ENCODE measurements at places on chromosomes 5 and 9.

- DNase-seq, result no peak
These were observed 85.5 kb downstream of the TEK start for GRCh38 chr9:27194401-27195091.

DNA sequence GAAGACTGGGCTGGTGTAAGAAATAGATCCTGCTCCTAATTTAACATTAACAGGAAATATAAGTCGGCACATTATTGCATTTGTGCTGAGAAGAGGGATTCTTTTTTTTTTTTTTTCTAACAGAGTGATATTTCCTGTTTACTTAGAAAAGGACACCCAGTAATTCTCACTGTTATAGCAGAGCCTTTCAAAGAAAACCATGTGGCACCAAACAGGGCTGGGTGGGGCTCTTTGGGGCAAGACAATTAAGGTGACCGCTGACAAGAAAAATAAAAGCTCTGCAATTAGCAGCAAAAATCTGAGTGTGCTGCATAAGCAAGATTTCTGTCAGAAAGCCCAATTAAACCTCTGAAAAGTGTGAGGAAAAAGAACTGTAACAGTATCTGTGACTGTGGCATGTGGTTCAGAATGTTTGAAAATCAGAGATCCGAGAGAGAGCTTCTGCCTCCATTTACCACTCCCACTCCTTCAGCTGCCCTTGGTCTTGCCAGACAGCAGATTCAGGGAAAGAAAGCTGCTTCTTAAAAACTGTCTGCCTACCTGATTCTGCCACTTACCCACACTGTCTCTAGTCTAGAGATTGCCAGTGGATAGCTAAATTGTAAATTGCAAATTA lies 77.1 kb upstream of the IQGAP2 start:
- no peak for DNase-seq

GRCh38 chr5:68116868-68117411 lies 98.6 kb upstream of the PIK3R1 start:
- no peak for DNase-seq

DNA sequence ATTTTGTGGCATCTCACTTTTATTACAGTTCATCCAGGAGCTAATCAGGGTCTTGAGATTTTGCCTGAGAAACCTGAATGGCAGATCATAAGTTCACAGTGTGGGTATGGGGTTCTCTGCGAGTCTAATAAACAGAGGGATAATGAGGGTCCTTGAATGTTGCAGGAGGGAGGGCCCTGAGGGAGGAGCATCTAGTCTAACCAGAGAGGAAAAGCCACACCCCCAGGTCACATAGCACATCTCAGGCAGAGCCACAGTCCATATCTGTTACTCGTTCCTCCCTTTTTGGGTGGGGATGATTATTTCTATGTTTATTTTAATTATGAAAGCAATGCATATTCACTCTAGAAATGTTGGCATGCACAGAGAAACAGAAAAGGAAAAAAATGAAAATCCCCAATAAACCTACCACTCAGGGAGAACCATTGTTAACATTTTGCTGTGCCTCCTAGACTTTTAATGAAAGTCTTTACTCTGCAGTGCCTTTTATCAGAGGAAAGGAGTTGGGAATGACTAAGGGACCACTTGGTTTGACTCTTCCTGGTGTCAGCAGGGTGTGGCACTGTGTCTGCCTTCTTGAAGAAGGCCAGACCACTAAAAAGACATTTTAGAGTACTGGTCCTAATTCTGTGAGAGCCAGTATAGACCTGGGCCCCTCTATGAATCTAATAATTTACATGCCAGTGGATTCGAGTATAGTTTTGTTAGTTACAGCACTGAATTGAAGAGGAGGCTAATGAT lies 2.8 kb downstream of the GALNT12 start:
- DNase-seq, result no peak

DNA sequence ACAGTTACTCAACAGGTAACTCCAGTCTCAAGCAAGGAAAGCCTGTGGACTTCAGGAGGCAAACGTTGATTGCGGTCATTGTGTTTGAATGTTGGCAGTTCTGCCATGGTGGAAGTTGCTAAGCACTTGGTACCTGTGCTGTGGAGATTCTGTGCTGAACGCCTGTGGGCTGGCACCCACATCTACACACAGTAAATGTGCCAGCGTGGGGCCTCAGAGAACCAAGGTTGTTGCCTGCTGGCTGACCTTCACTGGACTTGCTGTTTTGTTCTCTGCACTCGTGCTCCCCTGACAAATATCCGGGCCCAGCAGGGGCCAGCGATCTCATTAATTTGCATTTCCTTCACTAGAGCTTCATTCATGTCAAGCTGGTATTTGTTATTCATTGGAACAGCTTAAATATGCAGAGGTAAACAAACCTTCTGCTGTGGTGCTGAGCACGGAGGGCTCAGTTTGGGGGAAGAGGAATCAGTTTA lies 141.8 kb downstream of the PRKACG start:
- no peak for DNase-seq

GRCh38 chr5:96509316-96509715 lies 76.3 kb upstream of the PCSK1 start:
- no peak for DNase-seq

DNA sequence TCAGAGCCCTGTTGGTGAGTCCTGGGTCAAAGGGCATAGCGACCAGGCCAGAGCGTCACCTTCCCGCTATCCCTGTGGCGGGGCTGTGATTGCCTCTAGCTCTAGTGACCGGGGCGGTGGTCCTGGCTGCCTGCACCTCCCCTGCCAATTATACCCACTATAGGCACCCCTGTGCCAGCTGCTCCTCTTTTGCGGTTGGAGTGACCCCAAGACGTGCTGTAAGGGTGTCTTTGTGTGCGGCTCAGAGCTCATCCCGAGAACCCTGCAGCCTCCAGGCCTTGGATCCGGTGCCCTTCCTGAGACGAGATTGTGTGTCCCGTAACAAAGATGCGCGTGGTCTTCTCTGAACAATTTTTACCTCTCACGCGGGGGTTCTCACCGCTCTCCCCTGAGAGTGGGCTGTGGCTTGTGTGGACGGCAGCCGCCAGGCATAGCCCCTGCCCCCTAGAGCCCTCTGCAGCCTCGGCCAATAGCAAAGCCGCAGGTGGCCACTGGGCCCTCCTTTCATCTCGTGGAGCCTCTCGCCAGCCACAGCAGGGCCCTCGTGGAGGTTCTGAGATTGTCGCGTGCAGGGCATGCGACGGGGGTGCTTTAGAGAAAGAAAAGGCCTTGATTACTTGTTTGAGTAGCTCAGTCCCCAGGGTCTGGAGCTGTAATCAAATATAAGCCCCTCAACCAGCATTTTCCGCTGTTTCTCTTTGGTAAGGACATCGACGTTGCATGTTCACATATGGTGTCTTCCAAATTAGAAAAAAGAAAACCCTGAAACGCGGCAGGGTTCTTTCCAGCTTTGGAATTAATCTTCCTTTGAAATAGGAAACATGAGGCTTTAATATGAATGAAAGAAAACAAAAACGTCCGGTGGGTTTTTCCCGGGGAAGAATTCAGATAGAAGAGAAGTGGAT lies 10.7 kb downstream of the NKD2 start:
- no peak for DNase-seq

GRCh38 chr9:19988281-19988680 lies 199.4 kb upstream of the SLC24A2 start:
- DNase-seq, result no peak

DNA sequence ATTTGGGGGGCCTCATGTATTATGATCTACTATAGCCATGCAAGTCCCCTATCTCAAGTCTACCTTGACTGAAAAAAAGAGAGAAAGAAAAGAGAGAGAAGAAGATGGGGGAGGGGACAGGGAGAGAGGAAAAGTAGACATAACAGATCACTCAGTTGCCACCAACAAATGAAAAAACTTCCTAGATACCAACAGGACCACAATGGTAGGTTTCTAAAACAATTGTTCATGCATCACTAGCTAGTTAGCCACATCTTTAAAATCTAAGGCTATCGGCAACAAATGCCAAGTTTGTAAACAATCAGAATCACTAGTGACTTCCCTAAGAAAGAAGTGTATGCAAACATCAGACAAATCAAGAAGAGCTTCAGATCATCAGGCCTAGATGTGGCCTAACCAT lies 328.2 kb downstream of the BNC2 start:
- no peak for DNase-seq

DNA sequence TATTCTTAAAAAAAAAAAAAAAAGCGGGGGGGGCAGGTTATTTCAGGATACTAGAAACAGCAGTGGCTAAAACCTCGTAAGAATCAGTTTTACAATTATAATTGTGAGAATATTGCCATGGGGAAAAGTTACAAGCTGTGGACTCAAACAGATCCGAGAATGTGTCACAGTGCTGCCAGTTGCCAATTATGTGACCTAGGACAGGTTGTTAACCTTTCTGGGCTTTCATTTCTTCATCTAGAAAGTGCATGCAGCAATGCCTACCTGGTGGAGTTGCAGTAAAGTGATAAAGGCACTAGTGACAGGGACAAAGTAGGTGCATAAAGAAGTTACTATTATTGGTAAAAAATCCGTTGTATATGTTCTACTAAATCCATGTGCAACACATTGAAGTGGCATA lies 75.8 kb downstream of the CDH6 start:
- DNase-seq, result no peak

- no peak for DNase-seq
These were observed 120.0 kb upstream of the KLF9 start for GRCh38 chr9:70534471-70534870.

DNA sequence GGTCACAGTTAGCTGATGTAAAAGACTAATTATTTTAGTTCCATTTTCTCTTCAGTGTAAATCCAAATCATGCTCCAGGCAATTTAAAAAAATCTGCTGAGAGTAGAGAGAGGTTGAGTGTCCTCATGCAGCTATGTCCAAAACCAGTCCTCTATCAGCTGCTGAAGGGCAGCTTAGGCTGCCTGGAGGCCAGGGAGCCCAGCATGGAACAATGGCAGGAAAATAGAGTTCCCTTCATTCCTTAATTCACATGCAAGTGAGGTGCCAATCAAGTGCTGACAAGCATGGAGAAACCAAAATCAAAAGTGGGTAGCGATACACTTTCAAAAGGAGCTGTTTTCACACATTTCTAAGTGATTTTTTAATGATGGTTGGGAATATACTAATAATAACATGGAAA lies 78.3 kb upstream of the POU5F2 start:
- DNase-seq, result no peak

GRCh38 chr9:117008461-117008860 lies 321.4 kb downstream of the TRIM32 start:
- DNase-seq, result no peak

DNA sequence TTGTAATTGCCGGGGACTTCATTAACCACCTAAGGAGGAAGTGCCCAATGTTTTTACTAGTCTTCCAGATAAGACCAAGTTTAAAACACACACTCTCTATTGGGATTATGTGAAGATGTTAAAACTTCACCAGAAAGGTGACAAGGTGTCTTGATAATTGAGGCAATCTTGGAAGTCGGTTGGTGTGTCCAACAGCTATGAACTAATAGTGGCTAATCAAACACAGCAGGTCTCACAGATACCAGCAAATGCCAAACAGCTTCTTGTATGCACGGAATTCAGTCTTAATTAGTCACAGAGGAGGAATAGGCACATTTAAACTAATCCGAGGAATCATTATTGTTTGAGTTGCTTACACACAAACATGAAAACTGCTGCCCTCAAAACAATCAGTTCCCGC lies 214.5 kb downstream of the SEC61B start:
- DNase-seq, result no peak

- no peak for DNase-seq
These were observed 2.0 kb upstream of the ADAMTS6 start for GRCh38 chr5:65483546-65484346.

DNA sequence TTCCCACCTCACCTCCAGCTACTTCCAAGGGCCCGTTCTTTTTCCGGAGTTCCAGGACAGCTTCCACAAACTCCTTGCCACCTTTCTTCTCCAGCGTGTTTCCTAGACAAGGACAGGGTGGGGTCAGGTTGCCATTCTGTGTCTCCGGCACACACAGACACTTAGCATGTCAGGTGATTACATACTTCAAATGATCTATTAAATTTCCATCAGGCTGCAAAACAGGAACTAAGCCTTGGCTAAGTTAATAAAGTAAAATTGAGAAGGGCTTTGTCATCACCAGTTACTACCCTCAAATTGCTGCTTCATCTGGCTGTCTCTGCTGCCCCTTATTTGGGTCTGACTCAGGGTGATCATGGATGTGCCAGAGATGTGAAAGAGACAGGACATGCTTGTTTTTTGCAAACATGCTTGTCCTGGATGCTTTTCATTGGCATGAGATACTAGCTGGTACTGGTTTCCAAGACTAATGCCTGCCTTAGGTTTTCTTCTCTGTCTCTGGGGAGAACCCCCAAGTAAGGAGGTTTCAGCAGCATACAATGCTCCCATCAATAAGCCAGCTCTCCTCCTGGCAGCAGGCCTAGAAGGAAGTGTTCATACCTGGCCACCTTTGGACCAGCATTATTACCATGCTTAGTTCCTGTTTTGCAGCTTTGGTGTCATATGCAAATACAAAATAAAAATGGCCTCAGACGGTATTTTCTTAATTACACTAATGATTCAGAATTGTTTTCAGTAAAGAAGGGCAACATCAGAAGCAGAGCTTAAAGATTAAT lies 52.9 kb downstream of the MACROH2A1 start:
- no peak for DNase-seq

- DNase-seq, result no peak
These were observed 161.5 kb downstream of the EBF1 start for GRCh38 chr5:158938200-158938599.

GRCh38 chr9:4371108-4371507 lies 71.2 kb upstream of the GLIS3 start:
- DNase-seq, result no peak

DNA sequence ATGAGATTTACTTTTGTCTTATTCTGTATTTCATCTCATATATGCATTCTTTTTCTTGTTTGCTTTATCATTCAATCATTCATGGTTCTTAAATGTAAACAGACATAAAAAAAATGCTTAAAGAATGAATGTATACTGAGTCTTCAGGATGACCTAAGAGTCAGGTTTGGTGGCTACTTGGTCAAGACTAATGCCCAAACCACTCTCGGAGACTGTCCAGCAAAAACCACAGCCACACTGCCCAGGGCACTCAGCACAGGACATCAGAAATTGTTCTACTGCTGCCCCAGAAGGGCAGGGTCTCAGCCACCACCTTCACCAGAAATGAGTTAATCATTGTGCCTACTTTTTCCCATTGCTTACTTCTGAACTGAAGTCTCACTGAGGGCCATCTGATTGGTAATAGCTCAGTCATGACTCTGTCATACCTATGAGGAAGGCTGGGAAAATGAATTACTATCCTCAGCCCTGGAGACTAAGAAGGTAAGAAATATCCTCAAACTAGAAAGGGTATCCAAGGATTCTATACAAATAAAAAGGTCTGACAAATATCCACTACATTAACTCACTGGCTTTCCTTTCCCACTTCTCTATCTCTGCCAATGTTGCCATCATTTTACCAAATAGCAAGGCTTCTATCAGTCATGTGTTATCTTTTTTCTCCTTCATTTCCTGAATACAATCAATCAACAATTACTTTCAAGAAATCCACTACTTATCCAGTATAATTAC lies 236.1 kb downstream of the CETN3 start:
- no peak for DNase-seq

- DNase-seq, result no peak
These were observed 20.0 kb downstream of the ERAP2 start for GRCh38 chr5:96896276-96896675.

Data from 8988T (cell line).